Activated CD4-positive, CD25-positive, alpha-beta regulatory T cell treated with anti-CD3 and anti-CD28 coated beads, Interleukin-2, amount 50 U/mL, for 16 hours (primary cell): ENCODE measurements at places on chromosomes 4 and X.
A peak's percentile ranks its signal among the peaks of the same experiment; 100 is the strongest.

DNA sequence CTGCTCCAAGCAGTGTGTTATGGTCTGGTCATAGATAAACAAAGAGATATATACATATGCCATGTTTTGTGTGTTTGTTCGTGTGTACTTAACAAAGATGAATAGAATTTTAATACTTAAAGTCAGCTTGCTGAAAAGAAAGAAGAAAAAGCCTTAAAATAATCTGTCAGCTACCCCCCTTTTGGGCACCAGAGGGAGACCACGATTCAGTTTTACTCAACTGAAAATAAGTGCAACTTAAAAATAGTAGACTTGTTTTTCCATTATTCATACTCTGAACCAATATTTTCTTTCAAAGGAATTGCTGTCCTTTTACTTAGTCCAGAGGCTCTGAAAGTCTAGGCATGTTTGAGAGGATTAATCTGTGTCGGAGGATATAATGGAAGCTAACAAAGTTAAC is 181.7 kb upstream of the AGTR2 start:
- DNase-seq: no peak

- DNase-seq: no peak
Measured at GRCh38 chr4:3411676-3412075, 30.1 kb upstream of the HGFAC start.

DNA sequence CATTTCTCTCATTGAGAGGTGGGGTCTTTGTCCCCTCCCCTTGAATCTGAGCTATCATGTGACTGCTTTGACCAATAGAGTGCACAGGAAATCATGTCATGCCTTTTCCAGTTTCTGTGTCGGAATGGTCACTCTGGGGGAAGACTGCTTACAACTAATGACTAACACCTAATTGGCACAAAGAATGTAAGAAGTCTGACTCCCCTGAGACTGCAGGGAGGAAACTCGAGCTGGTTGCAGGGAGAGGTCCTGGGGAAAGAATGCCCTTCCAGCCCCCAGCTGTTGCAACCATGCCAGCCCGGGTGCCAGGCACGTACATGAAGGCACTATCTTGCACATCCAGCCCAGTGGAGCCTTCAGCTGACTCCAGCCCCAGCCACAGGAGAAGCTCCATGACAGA is 254.2 kb downstream of the DHX15 start:
- no peak for DNase-seq

DNA sequence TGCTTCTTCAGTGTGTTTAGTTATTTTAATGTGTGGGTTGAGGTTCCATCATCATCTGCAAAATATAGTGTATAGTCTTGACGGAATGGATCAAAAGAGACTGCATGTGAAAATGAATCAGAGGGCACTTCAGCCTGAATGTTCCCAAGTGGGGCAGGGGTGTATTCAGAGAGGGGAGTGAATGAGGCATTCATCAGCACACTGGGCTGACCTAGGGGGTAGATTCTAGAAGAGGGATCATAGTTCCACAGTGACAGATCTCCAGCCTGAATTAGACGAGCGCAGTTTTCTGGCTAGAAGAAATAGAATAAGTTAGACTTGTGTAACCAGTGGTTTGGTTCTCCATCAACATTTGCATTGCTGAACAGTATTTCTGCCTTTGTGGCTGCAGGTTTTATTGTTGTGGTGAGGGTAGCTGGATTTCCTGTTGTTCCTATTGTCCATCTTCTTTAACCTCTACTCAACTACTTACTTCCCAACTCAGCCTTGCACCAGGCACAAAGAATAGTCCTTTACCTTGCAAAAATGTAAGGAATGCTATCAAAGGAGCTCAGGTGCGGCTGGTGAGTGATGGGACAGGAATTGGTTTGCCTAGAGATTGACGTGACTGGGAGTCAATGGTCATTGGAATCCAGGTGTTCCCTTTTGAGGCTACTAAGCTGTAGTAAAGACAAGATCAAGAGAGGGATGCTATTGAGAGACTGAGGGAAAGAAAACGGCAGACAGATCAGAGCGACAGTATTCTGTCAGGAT is 50.9 kb downstream of the NAP1L5 start:
- no peak for DNase-seq

DNA sequence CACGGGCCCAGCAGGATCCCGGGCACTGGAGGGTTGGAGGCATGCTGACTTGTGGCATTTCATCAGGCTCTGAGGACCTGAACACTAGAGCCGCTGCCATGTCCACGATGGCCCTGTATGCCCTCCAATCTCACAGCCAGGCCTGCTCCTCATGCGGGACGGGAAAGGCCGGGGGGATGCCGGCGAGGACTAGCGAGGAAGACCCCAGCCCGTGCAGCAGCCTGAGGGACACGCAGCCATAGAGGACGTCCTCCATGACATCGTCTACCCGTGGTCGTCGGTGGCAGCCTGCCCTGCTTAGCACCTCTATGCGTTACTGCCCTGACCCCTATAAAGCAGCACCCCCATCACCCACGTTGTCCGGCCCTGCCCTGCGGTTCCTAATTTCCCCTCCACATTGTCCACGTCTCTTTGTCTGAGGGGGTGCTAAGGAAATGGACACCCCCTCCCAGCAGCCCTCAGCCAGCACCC is 32.6 kb downstream of the HMX1 start:
- DNase-seq: no peak

GRCh38 chr4:42531341-42532030 is 125.4 kb downstream of the ATP8A1 start:
- no peak for DNase-seq

- DNase-seq: peak; percentile 29
Measured at GRCh38 chrX:102899940-102900916, 36.8 kb upstream of the RAB40AL start.

GRCh38 chr4:106334741-106335470 is 18.6 kb downstream of the AIMP1 start:
- no peak for DNase-seq

DNA sequence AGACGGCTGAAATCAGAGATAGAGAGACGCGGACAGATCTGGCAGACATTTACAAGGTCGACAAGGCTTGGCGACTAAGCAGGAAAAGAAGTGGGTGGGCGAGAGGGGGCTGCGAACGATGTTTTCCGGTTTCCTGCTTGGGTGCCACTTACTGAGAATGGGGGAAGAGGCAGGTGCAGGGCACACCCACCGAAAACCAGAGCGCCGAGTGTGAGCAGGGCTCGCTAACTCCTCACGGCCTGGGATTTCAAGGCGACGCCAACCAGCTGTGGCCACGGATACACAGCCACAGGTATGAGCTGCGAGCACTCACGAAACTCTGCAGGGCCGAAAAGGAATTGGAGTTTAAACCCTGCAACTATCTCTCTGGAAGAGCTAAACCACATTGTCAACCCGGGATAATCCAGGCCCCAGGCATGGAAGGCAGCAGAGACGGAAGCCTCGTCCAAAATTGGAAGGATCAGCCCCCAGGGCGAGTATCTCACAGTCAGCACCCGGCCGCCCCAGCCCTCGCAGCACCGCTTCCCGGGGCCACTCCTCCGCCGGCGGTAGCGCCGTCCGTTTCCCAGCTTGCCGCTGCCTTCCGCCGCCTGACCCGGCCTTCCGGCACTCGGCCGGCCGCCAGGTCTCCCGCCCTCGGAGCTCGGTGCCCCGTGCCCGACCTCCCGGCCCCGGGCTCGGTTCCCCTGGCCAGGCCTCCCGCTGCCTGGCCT is 778 bp downstream of the CASP3 start:
- DNase-seq: peak; percentile 2

DNA sequence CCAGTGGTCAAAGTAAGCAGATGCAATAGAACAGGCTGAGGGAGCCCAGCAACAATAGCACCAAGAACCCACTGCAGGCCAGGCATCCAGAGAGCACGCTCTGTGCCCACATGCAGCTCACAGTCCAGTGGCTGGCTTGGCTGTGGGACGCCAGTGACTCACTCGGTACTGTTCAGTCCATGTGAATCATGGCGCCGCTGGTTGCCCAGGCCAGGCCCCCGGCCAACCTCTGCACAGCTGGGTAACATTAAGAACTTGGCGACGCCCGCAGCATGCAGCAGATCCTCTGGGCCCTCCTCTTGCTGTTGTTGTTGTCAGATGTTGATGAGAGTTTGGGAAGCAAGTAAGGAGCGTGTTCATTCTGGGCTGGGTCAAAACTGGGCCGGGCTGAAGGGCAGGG is 60.5 kb downstream of the MSX1 start:
- DNase-seq: no peak

DNA sequence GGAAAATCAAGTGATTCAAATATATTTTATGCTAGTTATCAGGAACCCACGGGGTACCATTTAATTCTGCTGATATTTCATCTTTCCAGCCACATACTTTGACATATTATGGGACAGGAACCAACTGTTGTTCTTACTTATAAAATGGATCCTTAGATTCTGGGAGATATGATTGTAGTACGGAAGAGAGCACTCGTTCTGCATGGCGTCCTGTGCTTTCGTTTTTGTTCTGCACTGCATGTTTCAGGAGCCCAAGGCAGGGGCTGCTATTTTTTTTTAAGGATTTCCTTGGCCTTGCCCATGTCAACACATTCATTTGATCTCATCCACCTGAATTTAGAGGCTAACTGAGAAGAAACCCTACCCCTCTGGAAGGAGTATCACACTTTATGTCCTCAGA is 245.5 kb upstream of the TLL1 start:
- no peak for DNase-seq

- DNase-seq: no peak
Measured at GRCh38 chrX:48579259-48579658, 5.0 kb downstream of the RBM3 start.

DNA sequence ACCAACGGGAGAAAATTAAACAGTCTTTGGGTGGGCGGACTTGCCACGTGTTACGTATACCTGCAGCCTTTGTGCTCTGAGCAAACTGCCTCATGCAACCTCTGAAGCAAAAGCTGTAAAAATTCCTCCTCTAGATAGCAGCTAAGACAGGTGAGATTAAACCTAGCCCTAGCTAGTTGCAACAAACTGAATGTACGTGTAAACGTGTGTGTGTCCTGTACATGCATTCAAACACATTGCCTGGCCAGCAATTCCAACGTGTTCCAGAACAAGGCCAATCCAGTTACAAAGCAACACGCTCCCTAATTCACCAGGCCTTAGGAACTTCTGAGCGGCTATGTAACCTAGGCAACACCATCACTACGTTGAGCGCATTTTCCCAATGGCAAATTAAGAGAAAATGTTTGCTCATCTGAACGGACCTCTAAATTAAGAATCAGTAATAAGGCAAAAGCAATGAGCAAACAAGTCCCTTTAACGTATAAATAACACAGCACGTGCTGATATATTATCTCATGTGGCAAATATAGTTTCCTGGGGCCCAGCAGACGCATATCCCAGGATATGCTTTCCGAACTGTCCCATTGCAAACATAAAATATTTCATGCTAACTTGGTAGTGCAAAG is 792 bp downstream of the PPID start:
- DNase-seq: no peak

- no peak for DNase-seq
Measured at GRCh38 chrX:153970357-153971123, 1.1 kb downstream of the HCFC1 start.

DNA sequence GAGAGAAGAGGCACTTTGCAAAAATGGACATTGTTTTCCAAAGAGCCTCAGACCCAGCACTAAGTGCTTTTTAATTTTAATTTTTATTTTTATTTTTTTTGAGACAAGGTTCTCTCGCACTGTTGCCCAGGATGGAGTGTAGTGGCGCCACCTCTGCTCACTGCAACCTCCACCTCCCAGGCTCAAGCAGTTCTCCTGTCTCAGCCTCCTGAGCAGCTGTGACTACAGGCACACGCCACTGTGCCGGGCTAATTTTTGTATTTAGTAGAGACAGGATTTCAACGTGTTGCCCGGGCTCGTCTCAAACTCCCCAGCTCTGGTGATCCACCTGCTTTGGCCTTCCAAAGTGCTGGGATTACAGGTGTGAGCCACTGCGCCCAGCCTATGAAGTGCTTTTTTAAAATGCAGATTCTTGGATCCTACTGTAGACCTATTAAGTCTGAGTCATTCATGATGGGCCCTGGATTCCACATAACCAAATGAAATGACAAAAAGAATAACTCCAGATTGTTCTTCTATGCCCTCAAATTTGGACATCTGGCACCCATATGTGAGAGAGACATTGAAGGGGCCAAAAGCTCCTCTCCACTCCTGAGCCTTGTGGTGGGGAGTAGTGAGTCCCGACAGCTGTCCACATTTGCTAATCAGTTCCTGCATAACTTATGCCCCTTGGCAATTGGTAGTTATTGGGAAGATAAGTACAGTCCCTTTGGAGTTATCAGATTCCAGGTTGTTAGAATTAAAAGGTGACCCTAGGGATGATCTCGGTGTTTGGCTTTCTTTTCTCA is 3.6 kb downstream of the NOCT start:
- no peak for DNase-seq

DNA sequence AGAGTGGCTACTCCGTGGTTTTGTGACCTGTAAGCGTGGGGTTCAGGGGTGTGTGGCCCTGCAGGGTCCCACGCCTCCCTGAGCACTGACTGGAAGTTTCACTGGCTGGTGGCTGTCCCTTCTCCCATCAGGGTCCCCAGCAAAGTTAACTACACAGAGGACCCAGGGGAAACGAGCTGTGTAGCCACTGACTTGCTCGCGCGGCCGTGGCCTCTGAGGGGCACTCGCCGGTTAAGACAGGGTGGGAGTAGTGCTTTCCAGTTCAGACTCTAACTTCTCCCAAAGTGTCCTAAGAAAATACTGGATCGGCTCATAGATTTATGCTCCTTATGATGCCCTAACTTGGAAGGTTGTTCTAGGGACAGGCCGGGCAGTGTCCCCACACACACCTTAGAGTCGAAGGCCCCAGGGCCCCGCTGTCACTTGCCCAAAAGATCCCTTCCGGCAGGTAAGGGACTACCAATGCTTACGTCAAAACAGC is 28.2 kb downstream of the NELFA start:
- no peak for DNase-seq

GRCh38 chr4:82710197-82710929 is 88.2 kb downstream of the SCD5 start:
- DNase-seq: no peak

DNA sequence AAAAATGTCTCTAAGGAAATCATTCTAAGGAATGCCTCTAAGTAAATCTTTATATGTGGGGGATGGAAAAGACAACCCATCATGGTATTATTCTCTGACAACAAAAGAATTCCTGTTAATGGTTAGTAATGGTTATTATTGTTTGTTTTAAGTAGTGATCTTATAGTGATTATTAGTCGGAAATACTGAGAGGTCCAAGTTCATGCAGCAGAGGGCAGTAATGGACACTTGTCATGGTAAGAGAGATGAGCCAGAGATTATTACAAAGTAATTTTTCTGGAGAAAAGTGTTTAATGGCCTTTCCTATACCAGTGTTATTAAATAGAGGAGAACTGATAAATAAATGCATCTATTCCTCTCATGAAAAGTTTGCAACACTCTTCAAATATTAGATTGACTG is 8.1 kb upstream of the DKK2 start:
- DNase-seq: no peak

- no peak for DNase-seq
Measured at GRCh38 chr4:149882251-149882650, 66.6 kb upstream of the IQCM start.

- no peak for DNase-seq
Measured at GRCh38 chrX:152614791-152615190, 22.9 kb upstream of the GABRQ start.

DNA sequence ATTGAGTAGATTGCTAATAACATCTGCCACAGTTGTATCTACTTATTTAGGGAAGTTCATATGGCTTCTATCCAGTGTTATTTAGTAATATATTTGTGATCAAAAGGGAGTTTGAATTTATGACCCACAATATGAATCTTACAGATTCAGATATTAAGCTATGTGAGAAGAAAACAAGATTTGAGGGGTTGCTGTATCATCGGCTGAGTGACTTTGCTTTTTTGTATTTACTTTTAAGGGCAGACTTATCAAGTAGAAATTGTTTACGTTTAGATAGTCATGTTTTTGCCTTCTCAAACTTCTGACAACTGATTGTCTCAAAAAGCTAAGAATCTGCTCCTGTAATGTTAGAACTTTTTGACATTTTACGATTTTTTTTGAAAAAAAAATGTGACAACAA is 17.2 kb upstream of the DCK start:
- no peak for DNase-seq
